ENCODE measurements at places on chromosomes 2 and 18. TPM values are rescaled to one million over a fixed set of nuclear protein-coding genes. Genes with fewer than 3 reads are reported as not detected.

GRCh38 chr2:230770804-230771203 lies 58.2 kb downstream of the CAB39 start:
- no peak for DNase-seq

DNA sequence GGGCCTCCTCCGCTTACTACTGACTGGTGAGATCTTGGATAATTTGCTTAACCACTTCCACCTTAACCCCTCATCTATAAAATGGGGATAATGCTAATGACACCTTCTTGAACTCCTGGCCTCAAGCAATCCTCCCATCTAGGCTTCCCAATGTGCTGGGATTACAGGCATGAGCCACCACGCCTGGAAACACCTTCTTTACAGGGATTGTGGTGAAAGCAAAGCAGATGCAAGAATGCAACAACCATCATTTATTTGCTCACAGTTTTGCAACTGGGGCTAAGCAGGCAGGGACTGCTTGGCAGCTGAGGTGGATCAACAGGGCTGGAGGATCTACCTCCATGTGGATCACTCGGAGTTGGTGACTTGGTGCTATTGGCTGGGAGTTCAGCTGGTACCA lies 76.2 kb upstream of the ZNF532 start:
- DNase-seq = no peak

DNA sequence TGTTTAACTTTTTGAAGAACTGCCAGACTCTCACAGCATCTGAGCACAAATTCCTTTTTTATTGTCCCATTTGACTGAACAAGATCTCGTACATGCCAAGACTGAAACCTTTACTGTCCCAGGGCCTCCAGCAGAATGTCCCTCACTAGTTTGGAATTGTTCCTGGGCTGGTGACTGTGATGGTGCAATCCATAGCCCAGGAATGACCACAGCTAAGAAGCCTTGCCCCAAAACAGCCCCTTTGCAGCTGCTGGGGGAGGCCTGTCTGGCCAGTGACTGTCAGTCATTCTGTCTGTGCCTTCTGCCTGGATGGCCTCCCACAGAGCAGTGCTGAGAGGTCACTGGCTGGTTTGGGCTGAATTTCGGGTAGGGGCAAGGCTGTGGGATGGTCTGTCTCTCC lies 184.5 kb upstream of the MSH6 start:
- no peak for DNase-seq

GRCh38 chr2:130795431-130795830 lies 40.1 kb downstream of the AMER3 start:
- no peak for DNase-seq

The OTOS gene
- not detected for total RNA-seq

The MYO7B gene
- 0.14 TPM for total RNA-seq
